ENCODE measurements at places on chromosomes 4 and X.
A peak's percentile ranks its signal among the peaks of the same experiment; 100 is the strongest.

GRCh38 chrX:112043997-112044396 is 38.6 kb downstream of the TRPC5 start:
- no peak for DNase-seq

GRCh38 chr4:7367864-7368277 is 66.9 kb downstream of the PSAPL1 start:
- no peak for DNase-seq

GRCh38 chr4:15906020-15906443 is 32.5 kb downstream of the FGFBP1 start:
- DNase-seq, result peak; percentile 99

DNA sequence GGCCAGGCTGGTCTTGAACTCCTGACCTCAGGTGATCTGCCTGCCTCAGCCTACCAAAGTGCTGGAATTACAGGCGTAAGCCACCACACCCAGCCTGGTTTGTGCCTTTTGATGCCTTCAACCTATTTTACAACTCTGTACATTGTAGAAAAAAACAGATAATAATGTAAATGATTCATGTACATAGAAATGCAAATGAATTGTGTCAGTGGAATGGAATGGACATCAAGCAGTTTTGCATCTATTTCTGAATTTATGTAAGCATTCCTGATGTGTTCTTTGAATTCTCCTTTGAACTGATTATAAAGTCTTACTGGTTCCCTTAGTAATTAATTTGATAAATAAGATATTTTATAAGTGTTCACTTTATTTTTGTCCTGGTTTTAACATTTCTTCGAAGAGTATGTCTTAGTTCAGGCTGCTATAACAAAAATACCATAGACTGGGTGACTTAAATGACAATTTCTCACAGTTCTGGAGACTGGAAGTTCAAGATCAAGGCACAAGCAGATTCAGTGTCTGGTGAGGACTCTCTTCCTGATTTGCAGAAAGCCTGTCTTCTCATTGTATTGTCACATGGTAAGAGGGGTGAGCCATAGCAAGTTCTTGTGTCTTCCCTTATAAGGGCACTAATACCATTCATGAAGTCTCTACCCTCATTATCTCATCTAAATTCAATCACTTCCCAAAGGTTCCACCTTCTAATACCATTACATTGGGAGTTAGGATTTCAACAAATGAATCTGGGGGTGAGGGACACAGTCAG is 162.2 kb upstream of the S100G start:
- DNase-seq, result no peak

DNA sequence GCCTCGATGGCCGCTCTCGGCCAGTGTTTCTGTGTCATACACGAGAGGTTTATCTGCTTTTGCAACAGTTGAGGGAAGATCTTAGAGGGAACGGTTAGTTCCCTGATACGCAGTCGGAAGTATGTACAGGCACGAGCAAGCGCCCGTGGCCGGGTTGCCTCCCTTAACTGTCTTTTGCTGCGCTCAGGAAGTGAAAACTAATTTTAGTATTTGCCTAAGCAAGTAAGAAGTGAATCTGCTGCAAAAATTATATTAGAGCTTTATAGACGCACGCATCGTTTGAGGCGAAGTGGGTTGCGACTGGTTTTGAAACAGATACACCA is 695 bp downstream of the MTM1 start:
- no peak for DNase-seq

GRCh38 chrX:10109695-10110094 is 47.1 kb upstream of the CLCN4 start:
- no peak for DNase-seq
